ENCODE measurements at places on chromosomes 13 and 19. TPM values are rescaled to one million over a fixed set of nuclear protein-coding genes. Genes with fewer than 3 reads are reported as not detected.

NLRP4 gene
- not detected for total RNA-seq

C1QTNF9 gene
- total RNA-seq: under 0.01 TPM

FFAR3 gene
- total RNA-seq: not detected

MRPL57 gene
- total RNA-seq: 7.0 TPM

HSH2D gene
- total RNA-seq: not detected

KDELR1 gene
- total RNA-seq: 57.8 TPM

CYP2A7 gene
- not detected for total RNA-seq

Data from IMR-90 (cell line).